ENCODE measurements at places on chromosomes 2 and 18. TPM values are rescaled to one million over a fixed set of nuclear protein-coding genes. Genes with fewer than 3 reads are reported as not detected.

SH2D6 gene
- total RNA-seq, result not detected

DNA sequence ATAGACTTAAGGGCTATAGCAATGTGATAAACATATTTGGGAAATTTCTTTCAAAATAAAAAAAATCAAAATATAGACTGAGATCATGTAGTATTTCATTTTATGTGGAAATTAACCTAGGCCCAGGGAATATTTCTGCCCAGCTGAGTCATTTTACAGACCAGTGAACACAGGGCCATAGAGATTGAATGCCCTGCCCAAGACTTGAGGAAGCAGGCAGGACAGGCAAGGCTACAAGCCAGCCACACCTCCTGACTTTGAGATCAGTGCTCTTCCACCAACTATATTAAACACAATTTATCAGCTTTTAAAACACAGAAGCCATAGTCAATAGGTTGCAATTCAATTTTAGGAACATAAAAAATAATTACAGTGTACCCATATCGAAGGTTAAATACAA, 12.9 kb downstream of the CCDC148 start:
- no peak for DNase-seq

DNA sequence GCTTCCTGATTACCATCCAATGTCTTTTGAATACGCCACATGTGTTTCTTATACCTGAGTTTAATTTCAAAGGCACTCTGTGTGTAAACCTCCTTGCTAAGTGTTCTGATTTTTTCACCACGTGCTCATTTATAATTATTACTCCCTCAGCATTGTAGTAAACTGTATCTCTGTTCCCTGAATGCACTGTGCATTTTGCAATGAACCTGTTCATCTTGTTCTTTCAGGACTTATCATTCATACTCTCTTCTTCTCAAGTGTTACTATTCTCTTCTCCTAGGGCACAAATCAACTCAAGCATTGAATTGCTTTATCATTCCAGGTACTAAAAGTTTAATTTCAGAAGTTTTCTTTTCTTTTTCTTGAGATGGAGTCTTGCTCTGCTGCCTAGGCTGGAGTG, 383.4 kb upstream of the TRIB2 start:
- DNase-seq, result no peak

- no peak for DNase-seq
Observed at GRCh38 chr2:62479917-62480316, 26.1 kb downstream of the TMEM17 start.

- no peak for DNase-seq
Observed at GRCh38 chr2:121502246-121502645, 28.4 kb upstream of the RNU4ATAC start.

Data from kidney epithelial cell (primary cell).